ENCODE measurements at places on chromosomes 13 and 19.

DNA sequence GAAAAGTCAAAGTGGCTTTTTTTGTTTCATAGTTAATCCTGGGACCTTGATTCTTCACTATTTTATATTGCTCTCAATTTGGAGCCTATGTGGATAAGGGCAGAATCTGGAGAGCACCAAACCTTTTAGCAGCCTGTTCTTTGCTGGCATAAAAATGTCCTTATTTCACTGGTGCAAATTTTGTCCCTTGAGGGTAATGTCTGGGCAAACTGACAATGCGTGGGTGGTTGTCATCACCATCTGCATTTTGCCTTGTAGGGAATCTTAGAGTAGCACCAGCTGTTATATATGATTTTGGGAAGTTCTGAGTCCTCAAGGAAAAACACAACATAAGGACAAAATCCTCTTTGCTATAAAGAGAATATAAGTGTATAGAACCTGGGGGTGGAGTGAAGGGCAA is 336.9 kb upstream of the HTR2A start:
- no peak for DNase-seq

DNA sequence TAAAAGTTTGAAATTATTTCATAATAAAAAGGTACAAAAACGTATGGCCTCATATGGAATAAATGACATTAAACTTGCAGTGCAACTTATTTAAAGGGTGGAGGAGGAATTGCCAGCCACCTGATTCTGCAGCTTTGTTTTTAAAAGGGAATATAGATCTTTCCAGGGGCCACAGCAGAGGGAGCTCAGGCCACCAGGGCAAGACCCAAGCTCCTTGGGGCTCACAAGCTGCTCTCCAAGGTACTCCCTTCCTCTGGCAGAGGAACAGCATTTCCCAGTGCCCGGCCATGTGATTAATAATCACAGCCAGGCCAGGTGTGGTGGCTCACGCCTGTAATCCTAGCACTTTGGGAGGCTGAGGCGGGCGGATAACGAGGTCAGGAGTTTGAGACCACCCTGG is 6.2 kb downstream of the ACOD1 start:
- no peak for DNase-seq

GRCh38 chr13:105059786-105060185 is 1475.7 kb downstream of the EFNB2 start:
- no peak for DNase-seq

- no peak for DNase-seq
These were observed 269.4 kb upstream of the NBEA start for GRCh38 chr13:34672631-34673030.

- DNase-seq: no peak
These were observed 1221.7 kb upstream of the SPRY2 start for GRCh38 chr13:81562598-81562997.

DNA sequence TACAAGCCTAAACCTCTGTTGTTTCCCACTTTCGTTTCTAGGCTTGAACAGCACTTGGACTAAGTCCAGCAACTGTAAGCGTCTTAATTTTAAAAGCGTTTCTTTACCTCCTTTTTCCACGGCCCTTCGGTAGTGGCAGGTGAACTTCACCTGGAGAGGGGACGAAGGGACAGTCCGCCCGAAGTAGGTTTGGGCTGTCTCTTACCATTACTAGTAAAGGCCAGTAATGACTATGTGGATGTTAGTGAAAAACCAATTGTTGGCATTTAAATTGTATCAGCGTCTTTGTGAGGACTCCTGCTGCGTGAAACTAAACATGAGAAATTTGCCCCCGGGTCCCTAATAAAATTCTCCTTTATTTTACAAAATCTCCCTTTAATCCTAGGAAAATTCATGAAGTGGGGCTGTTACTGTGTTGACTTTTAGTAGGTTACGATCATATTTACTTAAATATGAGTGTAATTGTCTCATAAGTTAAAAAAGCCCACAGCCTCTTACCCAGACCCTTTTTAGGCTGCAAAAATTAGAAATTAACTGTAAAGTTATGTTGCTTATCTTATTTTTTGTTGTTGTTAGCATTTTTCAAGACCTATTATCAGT is 983 bp downstream of the ITM2B start:
- DNase-seq: no peak

GRCh38 chr13:48939728-48940127 is 36.0 kb upstream of the FNDC3A start:
- DNase-seq: no peak

GRCh38 chr19:53057904-53058580 is 13.5 kb downstream of the ERVV-2 start:
- DNase-seq: no peak

- no peak for DNase-seq
These were observed 359.2 kb downstream of the KCTD12 start for GRCh38 chr13:76527041-76527440.

DNA sequence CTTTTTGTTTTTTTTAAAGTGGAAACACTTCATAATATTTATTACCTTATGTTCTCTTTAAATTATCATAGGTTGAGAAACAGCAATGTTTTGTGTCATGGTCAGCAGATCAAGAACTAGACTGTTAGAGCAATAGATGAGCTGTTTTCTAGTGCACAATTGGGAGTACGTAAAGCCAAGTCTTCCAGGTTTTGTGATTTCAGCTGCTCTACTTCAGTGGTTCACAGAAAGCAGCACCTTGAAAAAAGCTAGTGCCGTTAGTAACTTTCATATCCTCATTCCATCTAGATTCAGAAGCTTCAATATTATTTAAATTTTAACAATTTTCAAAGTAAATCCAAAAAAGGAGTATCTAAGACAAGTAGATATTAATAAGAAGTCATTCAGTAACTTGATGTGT is 1.9 kb downstream of the GPR18 start:
- DNase-seq: no peak

DNA sequence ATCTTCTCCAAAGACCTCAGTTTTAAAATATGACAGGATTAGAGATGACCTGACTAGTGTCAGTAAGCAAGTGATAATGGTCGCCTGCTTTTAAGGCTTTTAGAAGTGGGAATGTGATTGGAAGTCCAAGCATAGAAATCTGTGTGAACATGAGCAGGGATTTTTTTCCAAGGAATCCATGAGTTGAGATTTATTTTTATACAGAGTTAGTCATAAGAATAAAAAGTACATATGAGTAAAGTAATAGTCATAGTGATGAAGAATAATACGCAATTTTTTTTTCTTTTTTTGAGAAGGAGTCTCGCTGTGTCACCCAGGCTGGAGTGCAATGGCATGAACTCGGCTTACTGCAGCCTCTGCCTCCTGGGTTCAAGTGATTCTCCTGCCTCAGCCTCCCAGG is 1.6 kb downstream of the ZNF546 start:
- DNase-seq: no peak

- no peak for DNase-seq
These were observed 10.4 kb upstream of the PDX1 start for GRCh38 chr13:27909378-27909777.

DNA sequence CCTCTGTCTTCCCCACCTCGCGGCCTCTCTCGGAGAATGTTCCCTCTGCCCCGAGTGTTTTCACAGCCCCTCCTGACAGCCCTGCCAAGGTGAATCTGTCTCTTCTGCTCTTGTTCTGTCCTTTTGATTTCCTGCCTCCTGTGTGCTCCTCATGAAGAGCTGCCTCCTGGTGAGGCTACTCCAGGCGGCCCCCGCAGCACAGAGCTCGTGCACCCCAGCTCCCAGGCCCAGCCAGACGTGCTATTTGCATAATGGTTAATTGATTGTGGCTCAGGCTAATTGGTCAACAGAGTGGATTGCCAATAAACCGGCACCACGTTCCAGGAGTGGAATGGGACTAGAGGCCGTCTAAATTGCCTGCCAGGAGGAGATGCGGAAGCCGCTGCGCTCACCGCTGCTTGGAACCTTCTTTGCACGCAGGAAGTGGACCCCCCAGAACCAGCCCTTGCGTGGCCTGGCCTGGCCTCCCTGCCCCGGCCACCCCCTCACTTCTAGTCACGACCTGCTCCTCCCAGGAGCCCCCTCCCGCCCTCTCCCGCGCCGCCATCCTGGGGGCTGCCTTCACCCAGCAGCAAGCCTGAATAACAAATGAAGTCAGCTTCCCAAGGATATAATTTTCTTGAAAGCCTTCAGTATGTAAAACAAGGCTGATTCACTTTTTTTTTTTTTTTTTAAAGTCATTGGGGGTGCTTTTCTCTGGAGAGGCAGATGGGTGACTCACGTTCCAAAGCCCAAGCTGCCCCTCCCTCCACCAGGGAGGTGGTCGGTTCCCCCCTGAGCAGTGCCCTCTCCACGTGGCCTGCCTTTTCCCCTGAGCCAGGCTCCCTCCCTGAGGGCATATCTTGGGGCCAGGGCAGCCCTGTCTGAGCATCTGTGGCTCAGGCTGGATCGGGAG is 144.0 kb downstream of the KDM4B start:
- no peak for DNase-seq

- DNase-seq: no peak
These were observed 12.4 kb downstream of the ZIC2 start for GRCh38 chr13:99993660-99994637.

GRCh38 chr13:77600701-77601100 is 65.2 kb downstream of the SCEL start:
- no peak for DNase-seq

GRCh38 chr13:99395436-99395835 is 88.2 kb upstream of the GPR183 start:
- DNase-seq: no peak

DNA sequence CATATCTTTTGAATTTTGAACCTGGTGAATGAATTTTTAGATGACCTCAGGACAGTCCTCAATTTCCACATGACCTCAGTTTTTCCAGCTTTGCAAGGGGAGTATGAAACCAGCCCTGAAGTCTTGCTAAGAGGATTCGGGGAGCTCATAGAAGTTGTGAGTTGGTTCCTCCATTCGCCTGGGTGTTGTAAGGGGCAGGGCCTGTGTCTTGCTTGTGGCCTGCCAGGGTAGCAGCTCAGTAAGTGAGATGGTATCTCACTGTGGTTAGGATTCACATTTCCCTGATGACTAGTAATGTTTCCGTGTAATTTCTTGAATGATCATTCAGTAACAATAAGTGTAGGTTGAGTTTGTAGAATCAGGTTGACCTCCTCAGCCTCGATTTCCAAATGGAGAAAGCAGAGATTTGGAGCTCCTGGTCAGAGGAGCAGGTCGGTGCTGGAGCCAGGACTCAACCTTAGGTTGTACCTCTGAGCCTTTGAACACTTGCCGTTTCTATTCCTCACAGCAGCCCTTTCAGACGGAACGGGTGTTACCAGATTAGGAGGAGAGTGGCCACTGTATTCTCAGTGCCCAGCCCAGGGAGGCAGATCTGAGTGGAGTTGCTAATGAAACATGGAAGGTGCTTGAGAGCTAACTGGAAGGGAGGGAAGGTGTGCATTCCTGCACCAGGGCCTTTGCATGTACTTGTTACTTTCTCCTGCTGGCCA is 14.6 kb downstream of the NACC1 start:
- DNase-seq: no peak

DNA sequence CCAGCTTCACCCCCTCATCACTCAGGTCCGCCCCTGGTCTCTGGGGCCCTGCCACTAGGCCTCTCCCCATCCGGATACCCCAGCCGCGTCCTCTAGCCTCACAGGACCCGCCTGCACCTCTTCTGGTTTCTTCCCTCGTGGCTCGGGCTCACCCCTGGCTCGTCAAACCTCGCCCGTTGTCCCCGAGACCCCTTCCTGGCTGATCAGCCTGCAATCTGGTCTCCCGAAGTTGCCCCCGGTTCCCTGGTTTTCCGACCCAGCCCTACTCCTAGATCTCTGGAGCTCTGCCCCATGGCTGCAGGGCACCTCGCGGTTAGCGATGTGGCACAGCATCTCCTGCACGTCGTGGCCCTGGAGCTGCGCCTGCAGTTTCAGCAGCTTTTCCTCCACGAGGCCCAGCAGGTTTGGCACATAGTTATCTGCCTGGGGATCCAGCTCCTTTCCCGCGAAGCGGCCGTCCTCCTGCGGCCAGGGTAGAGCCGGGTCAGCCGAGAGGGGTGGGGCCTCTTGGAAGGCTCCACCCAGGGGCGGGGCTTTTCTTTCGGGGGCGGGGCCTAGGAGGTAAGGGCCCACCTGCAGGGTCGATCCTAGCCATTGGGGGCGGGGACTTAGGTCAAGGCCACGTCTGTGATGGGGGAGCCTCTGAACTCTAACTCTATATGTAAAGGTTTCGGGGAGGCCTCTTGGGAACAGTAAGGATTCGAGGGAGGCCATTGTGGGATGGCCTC is 2.4 kb upstream of the RGL3 start:
- DNase-seq: no peak

- DNase-seq: no peak
These were observed 70.4 kb downstream of the TSHZ3 start for GRCh38 chr19:31278555-31279435.

- peak; percentile 64 for DNase-seq
These were observed 1.5 kb upstream of the TRAPPC5 start for GRCh38 chr19:7678971-7679751.

- no peak for DNase-seq
These were observed 93.3 kb upstream of the SLC15A1 start for GRCh38 chr13:98845742-98846141.

DNA sequence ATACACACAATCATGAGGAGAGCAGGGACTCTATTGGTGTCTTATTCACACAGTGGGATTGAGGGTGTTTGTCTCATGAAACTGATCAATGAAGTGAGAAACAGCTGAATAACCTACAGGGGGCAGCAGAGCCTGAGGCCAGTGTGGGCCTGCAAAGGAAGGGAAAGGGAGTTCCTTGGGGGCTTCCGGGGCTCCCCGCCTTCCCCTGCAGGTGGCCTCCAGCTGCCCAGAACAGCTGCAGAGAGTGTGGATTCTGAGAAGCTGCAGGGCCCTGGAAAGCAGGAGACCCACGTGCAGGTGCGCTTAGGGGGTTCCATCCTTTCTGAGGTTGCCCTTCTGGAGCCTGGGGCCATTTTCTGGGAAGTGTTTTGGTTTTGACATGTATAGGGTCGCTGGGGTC is 20.1 kb downstream of the ZNF763 start:
- no peak for DNase-seq

- DNase-seq: no peak
These were observed 82.5 kb upstream of the GSX1 start for GRCh38 chr13:27709779-27710178.

GRCh38 chr19:47044946-47045866 is 3.2 kb downstream of the TMEM160 start:
- no peak for DNase-seq

GRCh38 chr19:44819246-44819832 is 10.4 kb downstream of the BCAM start:
- no peak for DNase-seq

DNA sequence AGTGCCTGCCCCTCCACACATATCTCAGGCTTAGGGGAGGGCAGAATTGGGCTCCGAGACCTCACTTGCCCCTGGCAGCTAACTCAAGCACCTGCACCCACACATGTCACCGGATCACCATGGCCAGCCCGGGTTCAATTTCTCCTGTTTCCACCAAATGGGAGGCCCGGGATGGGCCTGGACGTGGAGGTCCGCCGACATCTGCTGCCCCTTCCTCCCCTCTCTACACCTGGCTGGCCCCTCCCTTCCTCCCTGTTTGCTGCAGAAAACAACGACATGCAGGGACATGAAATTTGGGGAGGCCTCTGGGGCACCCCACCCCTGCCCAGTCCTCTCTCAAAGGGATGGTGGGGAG is 1.3 kb downstream of the PRKD2 start:
- no peak for DNase-seq

- no peak for DNase-seq
These were observed 225.2 kb downstream of the FOXO1 start for GRCh38 chr13:40440990-40441820.

- DNase-seq: no peak
These were observed 74.7 kb downstream of the SPACA7 start for GRCh38 chr13:112450904-112451240.

GRCh38 chr13:55345224-55345623 is 1795.5 kb upstream of the PRR20A start:
- DNase-seq: no peak
